ENCODE measurements at places on chromosomes 5 and 9.

DNA sequence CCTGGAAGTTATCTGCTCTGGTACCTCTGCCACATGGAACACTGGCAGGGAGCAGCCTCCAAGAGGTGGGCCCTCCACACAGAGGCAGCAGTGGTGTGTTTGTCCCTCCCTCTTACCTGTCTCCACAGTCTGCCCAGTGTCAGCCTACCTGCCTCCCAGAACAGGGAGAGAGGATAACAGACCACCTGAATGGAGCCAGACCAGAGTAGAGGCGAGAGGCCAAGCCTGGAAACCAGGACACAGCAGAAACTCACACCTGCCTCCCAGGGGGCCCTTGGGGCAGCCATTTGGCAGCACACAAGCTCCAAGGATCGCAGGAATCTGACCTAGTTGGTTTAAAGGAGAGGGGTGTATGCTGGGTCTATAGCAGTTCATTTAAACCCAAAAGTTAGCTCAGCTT, 100.2 kb upstream of the ZNF366 start:
- DNase-seq: no peak

- no peak for DNase-seq
Observed at GRCh38 chr9:88106492-88106891, 31.8 kb downstream of the SPATA31C2 start.

DNA sequence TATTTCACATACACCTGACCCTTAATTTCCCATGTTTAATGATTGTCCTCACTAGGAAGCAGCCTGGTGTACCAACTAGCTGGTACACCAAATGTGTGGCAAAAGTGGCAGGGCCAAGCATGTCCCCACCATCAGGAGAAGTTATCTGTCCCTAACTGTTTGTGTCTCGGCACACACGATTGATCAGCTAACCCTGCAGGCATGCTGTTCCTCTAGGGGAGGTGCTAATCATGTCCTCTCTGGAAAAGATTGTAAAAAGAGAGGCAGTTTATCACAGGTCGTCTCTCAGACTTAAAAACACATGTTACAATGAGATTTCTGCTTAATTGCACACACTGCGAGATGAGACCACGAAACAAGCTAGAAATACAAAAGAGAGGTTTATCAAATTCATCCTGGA, 342.7 kb downstream of the DIRAS2 start:
- DNase-seq: no peak

- DNase-seq: no peak
Observed at GRCh38 chr9:33293782-33294181, 3.5 kb downstream of the NFX1 start.

- DNase-seq: no peak
Observed at GRCh38 chr5:38465061-38465460, 91.4 kb downstream of the LIFR start.

DNA sequence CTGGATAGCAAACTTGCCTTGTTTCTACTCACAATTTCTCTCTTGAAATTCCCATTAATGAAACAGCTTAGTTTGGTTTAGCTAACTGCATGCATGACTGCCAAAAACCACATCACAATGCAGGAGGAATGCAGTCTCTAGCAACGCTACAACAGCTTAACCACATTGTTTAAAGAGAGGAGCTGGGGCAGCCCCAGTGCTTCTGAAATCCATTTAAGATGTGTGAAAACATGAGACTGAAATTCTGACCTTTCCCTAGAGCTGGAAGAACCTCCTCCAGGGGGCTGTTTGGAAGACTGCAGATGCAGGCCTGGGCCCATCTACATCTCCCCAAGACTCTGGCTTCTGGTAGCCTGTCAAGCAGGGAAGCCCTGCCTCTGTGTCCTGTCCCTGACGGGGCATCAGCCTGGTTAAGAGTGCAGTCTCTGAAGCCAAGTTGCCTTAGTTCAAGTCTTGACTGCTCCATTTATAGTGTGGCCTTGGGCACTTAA, 157.1 kb downstream of the ZNF462 start:
- no peak for DNase-seq

DNA sequence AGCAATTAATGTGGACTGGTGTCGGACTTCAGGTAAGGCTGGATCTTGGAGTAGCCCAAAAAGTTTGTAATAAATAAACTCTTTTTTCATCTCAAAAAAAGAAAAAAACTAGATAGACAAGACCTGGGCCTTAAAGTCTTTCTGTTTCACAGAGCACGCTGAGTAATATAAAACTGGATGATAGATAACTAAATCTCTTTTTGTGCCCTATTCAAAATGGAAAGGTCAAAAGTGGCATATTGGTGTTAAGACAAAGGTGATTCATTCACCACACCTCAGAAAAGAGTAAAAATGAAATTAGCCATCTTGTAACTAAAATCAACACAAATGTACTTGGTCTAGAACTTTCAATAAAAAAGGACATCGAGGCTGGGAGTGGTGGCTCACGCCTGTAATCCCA, 30.3 kb upstream of the RFK start:
- DNase-seq: no peak

DNA sequence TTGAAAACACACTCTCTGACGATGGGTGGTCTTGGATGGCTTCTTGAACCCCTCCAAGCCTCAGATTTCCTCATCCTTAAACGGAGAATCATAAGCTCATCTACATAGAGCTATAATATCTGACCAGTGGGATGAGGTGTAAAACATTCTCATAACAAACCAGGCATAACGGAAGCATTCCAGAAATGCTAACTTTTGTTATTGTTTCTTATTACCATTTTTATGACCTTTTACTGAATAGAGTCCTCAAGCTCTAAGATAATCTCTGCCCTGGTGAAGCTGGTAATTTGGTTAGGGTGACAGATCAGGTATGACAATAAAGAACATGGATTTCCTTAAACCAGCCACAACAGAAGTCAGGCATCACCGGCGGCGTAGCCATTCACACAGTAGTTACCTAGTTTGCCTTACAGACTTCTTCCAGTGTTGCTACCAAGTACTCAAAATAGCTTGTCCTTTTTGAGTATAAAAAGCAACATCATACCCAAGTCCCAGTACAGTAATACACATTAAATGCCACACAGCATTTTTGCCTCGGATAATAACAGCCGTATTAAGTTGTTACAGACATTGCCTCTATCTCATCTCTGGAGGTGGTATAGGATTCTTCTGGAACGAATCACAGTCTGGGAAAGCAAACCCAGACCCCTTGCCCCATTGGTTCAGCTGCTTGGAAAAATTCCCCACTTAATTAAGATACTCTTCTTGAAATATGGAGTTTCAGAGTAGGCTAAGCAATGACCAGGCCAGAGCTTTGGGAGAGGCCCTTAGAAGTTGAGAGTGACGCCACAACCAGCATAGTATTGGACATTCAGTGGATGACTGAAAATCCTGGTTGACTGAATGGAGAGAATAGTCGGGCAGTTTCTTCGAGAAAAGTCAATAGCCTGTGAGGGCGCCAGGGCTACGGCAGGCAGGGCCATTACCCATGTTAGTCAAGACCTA, 252.5 kb downstream of the SLIT3 start:
- DNase-seq: no peak

DNA sequence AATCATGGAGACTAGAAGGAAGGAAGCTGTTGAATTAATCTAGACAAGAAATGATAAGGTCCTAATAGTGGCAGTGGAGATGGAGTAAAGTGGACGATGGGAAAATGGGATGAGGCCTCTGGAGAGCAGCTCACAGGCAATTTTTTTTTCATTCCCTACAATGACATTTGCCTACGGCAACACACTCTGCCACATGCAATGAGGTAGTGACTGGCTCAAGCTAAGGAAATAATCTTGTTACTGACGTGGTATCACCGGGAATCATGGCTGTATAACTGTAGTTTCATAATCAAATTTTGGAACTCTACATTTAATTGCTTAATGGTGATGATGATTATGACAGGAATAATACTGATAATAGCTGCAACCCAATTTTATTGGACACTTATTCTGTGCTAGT, 12.1 kb upstream of the MOB3B start:
- DNase-seq: no peak

- DNase-seq: no peak
Observed at GRCh38 chr5:95641741-95642220, 4.8 kb upstream of the RFESD start.

GRCh38 chr5:69261034-69261433, 26.3 kb downstream of the CDK7 start:
- DNase-seq: no peak

GRCh38 chr9:14433351-14434157, 119.6 kb upstream of the NFIB start:
- peak; percentile 22 for DNase-seq

DNA sequence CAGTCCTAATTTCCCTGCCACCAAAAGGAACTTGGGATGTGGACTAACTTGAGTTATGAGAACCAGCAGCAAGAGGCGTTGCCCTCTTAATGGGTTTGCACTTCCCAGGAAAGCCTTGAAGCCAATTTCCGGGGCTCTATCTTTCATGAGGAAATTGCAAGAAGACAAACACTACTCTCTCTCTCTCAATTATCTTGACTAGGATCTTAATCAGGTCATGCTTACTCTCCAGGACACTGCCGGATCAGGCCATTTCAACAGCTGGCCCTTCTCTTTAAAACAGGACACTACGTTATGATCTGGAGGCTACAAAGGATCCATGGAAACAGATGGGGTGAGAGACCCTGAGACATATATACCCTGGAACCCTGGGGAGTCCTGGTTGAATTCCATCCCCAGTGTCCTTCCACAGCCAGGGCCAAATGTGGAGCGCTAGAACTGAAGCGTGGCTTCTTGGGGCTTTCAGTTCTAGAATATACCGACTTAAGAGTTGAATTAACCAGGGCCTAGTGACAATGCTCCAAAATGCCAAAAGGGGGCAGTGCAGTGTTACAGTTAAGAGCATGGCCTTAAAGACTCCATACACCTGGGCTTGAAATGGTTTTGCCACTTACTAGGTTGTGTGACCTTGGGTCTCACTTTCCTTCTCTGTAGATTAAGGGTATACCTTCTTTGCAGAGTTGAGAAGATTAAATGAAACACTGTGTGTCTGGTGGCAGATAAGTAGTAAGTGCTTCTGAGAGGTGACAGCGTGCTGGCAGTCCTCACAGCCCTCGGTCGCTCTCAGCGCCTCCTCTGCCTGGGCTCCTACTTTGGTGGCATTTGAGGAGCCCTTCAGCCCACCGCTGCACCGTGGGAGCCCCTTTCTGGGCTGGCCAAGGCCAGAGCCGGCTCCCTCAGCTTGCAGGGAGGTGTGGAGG, 21.1 kb downstream of the FAM219A start:
- DNase-seq: peak; percentile 70

GRCh38 chr5:156025656-156026055, 301.3 kb upstream of the SGCD start:
- DNase-seq: no peak

DNA sequence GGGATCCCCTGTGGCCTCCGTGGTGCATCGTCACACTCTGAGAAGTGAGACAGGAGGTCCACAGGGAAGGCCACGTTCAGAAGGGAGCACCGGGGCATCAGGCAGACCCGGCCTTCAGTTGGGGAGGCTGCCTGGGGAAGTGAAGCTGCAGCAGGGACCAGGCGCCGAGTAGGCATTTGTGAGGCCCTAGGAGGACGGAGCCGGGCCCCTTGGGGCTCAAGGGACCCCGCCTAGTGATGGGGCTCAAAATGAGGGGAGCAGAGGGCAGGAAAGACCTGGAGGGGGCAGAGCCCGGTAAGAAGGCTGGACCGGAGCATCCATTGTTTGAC, 85.4 kb upstream of the FAM120A start:
- no peak for DNase-seq

- no peak for DNase-seq
Observed at GRCh38 chr5:54484219-54484894, 28.9 kb downstream of the HSPB3 start.

GRCh38 chr9:114031037-114031630, 47.0 kb downstream of the AMBP start:
- DNase-seq: no peak

DNA sequence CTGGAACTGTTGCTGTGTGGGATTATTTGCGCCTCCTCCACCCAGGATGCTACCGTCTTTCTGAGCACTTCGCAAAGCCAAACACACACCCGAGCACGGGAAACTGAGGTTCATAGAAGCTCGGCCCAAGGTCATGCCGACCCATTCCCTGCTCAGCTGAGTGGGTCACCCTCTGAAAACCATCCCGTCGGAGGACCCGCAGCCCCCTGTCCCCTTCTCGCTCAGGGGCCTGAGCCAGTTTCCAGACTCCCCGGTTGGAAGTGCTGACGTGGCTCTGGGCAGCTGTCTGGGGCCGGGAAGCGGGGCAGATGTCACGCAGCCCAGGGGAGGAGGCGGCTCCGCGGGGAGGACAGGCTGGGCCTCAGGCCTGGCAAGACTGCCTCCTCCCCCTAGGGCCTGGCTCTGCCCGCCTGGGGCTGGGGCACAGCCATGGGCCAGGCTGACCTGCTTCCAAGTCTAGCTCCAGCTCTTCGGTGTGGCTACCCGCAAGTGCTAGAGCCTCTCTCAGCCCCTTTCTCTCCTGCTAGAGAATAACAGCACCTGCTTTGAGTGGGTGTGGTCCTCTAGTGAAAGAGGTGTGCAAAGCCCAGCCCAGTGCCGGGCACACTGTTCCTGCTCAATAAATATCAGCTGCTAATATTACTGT, 9.9 kb upstream of the CXXC5 start:
- DNase-seq: peak; percentile 80

DNA sequence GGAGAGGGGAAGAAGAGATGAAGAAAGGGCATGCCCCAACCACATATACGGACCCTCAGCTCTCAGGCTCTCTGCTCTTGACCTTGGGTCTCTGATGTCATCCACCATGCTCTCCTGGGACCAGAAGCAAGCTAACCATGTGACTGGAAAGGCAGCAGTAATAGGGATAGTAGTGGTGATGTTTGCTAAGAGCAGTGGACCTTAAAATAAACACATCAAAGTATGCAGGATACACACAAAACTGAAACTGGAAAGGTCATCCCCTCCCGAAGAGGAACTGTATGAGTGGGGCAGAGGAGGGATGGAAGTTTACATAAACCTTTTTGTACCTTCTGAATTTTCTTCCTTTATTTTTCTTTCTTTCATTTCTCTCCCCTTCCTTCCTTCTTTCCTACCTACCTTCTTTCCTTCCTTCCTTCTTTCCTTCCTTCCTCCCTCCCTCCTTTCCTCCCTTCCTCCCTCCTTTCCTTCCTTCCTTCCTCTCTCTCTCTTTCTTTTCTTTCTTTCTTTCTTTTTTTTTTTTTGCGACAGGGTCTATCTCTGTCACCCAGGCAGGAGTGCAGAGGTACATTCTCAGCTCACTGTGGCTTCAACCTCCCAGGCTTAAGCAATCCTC, 8.1 kb upstream of the PTPN3 start:
- peak; percentile 54 for DNase-seq

- no peak for DNase-seq
Observed at GRCh38 chr9:117825609-117826347, 121.6 kb downstream of the TLR4 start.

- peak; percentile 24 for DNase-seq
Observed at GRCh38 chr5:36240779-36241630, 720 bp downstream of the NADK2 start.

DNA sequence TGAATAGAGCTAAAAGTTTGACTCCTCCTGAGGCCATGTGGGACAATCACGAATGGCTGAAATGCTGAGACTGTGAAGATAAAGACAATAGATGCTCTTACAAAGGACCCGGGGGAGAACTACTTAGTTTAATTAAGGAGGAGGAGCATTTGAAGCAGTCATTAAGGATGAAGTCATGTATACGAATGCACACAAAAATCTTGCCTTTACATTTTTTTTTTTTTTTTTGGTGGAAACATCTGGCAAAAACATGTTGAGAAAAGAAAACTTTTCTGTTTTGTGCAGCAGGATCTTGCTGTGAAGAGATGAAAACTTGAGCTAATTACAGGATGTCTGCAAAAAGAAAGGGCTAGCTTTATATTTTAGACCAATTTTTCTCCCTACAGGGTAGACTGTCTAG, 42.3 kb upstream of the NR3C1 start:
- no peak for DNase-seq
